Effector CD4-positive, alpha-beta T cell (primary cell): ENCODE measurements at places on chromosomes 7 and 10.

DNA sequence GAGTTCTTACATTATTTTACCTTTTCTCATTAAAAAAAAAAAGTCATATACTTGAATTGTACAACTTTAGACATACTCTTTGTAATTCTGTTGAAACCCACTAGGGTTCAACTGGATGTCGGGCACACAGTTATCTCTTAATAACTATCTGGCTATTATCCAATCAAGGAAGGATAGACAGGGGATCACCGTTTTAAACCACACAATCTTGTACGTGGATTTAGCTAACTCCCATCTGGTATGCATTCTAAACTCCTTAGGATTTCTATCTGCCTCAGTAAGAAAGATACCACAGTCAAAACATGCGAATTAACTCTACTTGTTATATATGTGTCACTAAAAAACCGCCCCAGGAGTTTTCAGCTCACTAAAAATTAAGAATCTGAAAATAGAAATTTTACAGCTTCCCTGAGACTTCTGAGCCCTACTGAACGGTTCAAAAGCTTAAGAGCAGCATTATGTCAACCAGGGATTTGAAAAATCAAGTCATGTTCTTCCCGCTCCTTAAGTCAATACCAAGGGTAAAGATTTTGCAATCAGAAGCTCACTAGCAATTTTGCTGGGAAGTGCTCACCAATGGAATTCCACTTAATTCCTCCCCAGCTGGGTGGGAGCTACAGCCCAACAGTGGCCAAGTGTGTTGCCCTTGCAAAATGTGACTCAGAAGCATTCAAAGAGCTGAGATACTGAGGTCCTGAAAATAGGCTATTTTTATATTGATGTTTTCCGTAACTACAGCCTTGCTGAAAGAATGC lies 267.0 kb downstream of the FRMD4A start:
- no peak for DNase-seq

GRCh38 chr10:104256335-104256961 lies 1.8 kb downstream of the GSTO1 start:
- DNase-seq: no peak

DNA sequence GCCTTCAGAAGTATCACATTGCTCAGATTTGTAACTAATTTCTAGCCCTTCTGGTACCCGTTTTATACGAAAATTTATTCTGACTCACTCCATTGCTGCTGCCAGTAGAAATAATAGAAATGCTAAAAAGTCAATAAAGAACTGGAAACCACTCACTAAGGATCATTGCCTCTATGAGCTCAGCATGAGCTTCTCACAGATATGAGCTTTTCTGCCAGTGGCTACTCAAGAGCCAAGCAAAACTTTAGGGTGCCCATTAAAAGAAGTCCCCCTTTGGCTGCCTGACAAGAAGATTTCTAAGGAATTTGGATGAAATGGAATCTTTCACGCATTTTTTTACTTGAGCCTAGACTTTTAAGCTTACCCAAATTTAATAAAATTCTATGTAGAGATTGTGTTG lies 52.5 kb downstream of the GPR37 start:
- no peak for DNase-seq

GRCh38 chr7:26349005-26349915 lies 57.6 kb downstream of the SNX10 start:
- no peak for DNase-seq

GRCh38 chr7:148447221-148447849 lies 143.2 kb upstream of the C7orf33 start:
- DNase-seq: no peak

GRCh38 chr10:80471715-80472233 lies 17.7 kb downstream of the TSPAN14 start:
- DNase-seq: no peak

GRCh38 chr7:39035156-39035555 lies 57.4 kb downstream of the POU6F2 start:
- DNase-seq: no peak

GRCh38 chr7:2012044-2012900 lies 220.5 kb downstream of the MAD1L1 start:
- DNase-seq: no peak

DNA sequence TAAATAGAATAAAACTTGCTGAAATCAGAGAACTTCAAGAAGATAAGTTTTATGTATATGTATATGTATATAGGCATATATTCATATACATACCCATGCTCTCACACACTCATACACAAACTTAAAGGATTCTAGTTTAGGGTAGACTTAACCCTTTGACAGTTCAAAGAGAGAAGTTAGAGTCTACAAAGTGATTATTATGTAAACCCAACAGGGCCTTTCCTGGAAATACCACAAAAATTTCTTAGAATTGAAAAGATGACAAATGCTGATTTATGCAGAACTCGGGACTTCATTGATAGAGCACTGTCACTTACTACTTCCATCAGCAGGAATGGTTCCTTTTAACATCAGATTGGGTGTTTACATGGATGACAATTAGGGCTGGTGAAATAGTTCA lies 763.5 kb downstream of the AUTS2 start:
- no peak for DNase-seq

DNA sequence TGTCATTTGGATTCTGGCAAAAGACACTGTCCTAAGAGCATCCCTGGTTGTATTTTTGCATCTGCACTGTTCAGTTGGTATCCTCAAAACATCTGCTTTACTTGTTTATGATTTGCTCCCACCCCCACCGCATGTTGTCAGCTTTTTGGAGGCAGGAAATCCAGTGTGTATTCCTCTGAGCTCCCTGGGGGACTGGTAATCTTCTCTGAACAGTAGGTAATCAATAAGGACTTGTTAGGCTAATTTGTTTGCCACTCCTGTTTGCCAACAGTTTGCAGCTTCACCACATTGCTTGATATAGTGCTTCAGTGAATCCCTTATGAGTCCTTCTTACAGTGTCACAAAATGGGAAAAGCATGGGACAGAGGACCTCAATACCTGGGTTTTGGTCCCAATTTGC lies 49.1 kb downstream of the FEZF1 start:
- DNase-seq: no peak

- DNase-seq: peak; percentile 37
Observed at GRCh38 chr10:3811291-3811870, 26.4 kb upstream of the KLF6 start.

GRCh38 chr10:98285416-98285815 lies 17.4 kb upstream of the LOXL4 start:
- no peak for DNase-seq

- DNase-seq: no peak
Observed at GRCh38 chr10:70585578-70586169, 16.9 kb downstream of the PRF1 start.

DNA sequence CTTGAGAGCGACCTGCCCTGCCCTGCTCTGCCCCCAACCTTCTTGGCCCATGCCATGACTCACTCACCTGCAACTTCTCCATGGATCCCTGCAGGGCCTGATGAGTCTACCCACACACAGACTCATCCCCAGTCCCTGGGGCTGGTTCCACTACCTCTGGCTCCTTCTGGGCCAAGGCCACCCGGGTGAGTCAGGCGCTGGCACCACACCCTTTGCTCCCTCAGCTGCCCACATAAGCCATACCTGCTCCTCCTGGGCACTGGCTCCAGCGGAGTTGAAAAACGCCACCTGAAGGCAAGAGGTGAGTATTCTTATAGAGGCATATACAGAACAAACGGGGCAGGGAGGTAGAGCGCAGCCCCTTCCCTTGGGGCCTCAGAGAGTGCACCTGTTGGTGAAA lies 16.2 kb upstream of the MTPAP start:
- no peak for DNase-seq

DNA sequence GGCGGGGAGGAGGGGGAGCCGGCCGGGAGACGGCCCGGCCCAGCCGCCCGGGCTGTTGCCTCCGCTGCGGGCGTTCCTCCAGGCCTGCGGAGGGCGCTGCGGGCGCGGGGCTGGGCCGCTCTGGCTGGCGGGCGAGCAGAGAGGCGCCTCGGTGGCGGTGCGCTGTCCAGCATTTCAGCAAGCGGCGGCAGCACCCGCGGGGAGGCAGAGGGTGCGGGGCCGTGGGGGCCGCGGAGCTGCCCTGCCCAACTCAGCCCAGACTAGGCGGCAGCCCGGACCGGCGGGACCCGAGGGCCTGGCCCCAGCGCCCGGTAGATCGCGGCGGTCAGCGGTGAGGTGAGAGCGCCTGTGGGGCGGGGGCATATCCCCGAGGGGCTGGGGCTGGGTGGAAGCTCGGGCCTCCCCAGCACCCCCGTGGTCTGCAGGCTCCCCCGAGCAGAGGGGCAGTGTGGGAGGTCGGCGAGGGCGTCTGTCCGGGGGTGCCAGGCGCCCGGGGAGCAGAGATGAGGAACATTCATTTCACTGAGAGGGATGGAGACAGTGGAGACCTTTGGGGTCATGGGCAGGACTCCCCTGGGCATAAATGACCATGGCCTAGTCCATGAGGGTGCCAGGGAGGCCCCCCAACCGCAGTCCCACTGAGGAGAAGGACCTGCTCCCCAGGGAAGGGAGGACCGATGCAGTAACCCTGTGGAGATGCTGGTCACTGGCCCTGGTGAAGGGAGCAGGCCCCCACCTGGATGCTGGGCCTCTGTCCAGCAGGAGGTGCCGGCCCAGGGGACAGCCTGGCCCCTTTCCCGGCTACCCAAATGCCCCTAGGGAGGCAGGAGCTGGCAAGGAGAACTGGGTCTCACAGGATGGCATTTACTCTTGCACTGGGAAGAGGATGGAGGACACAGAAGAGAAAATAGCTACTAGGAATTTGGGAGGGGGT lies at the start of gene SRRM3:
Gene SRRM3, plus strand, starts transcription at position 165 of the 934 bp plus-strand sequence. CDS start 33,171 bp downstream, outside the sequence.
- peak; percentile 77 for DNase-seq

DNA sequence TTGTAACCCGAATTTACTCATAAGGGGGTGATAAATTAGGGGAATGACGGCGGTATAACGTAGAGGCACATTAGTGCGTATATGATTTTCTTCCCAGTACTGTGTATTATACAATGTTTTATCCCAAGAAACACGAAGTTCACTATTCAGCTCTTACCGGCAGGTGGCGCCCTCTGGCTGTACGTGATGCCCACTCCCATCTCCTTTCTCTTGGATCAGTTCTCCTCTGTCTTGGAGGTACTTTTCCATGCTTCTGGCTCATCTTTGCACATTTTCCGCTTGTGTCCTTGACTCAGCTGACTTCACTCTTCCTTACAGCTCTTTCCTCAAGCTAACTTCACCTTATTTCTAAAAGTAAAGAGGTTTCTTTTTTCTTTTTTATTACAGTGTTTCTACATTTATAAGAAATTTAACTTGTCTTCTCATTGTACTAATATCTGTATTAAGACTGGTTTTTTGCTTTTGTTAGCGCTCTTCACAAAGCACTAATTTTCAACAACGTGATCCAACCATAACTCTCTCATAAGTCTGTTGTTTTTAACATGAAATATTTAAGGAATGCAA lies 21.3 kb downstream of the TMEM176B start:
- peak; percentile 68 for DNase-seq

DNA sequence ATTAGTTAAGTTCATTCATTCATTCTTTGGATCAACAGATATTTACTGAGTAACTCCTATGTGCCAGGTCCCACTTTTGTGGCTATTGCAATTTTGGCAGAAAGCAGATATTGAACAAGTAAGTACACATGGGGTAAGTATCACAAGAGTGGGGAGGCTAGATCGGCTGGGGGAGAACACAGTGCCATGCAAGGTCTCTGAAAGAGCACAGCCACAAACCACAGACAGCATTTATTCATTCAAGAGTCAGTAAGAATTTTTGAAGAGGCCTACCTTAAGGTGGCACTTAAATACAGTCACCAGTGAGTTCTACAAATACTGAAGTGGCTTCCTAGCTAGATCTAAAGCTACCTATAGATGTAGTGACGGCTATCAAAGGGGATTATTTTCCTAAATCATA lies 304.2 kb downstream of the RNLS start:
- DNase-seq: no peak

- DNase-seq: peak; percentile 12
Observed at GRCh38 chr7:86978808-86979506, 80.5 kb downstream of the ELAPOR2 start.

DNA sequence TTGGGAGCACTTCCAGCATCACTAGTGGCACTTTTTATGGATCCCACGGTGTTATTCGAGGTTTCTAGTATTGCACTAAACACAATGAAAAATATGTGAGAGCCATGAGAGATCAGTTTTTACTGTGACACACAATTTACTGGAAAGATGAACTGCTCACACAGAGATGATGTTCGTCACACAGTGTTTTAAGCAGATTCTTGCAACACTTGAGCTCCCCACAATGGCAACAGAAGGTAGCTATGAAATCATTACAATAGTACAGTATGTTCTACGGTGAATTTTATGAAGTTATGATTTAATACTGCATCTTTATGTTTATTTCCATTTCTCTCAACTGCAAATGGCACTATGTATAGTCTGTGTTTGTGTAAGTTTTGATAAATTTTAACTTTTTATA lies 27.4 kb upstream of the ENTPD1 start:
- DNase-seq: no peak

DNA sequence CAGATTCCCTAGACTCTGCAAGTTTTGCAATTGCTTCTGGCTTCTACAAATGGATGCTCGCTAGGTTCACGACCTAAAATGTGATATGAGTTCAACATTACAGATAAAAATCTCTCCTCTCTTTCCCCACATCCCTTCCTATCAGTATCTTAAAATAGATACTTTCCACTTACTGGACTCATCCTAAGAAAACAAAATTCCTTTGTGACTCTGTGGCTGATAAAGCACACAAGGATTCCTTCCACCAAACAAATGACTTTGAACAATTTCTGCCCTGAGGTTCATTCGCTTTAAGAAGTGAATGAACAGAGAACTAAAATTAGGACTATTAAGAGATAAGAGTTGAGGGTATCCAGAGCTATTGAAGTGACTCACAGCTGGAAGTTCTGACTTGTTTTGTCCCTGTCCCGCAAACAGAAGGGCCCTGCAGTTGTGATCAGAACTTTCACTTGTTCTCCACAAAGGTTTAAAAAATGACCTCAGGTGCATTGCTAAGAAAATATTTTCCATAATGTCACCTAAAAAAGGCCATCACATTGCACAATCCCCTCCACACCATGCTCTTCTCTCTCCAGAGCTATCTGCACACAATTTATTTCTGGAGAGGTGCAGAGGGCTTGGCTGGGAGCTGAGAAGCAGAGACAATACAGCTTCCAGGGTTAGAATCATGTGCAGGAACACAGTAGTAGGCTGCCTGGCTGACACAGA lies 96.1 kb downstream of the PIP4K2A start:
- no peak for DNase-seq

- DNase-seq: no peak
Observed at GRCh38 chr7:149826344-149827088, 11.7 kb upstream of the ZNF862 start.

DNA sequence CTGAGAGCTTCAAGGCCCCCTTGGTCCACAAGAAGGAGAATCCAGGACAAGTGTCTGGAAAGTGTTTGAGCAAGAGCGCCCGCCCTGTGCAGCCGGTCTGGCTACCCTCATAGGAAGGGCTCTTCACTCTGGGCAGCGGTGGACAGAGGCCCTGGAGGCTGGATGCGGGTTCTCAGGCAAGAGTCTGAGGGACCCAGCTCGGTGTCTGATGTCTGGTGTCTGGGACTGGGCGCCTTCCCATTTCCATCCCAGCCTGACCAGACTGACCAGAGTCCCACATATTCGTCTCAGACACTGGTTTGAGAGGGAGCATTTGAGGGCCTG lies 59.8 kb downstream of the HK1 start:
- DNase-seq: no peak

GRCh38 chr10:100882252-100882651 lies 30.5 kb upstream of the SLF2 start:
- DNase-seq: no peak
